ENCODE measurements at places on chromosomes 3 and 15.
A peak's percentile ranks its signal among the peaks of the same experiment; 100 is the strongest.

DNA sequence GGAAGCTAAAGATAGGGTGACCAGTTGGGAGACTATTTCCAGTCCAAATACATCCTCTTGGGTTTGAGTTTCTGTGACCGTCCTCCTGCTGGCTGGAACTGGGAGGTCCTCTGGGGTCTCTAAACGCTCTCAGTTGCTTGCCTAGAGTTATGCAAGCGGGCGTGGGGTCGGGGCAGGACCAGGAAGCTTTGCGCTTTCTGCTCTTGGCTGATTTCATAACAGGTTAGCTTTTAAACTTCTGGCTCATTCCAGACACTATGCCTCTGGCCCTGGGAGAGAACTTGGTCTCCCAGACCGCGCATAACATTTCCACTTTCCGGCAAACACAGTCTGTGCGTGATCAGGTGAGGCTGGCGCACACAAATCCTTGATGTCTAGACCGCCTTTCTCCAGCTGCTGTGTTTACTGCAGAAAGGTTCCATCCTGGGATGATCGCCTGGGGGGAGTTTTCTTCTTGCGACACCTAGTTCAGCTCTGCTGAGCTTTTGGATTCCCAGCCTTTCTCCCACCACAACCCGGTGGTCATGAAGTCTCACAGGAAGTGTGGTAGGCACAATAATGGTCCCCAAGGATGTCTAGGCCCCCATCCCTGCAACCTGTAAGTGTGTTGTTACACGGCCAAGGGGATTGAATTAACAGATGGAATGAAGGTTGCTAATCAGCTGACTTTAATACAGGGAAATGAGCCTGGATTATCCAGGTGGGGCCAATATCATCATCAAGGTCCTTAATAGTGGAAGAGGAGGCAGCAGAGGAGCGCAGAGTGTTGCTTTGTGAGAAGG, 23.6 kb upstream of the CGNL1 start:
- DNase-seq, result no peak

DNA sequence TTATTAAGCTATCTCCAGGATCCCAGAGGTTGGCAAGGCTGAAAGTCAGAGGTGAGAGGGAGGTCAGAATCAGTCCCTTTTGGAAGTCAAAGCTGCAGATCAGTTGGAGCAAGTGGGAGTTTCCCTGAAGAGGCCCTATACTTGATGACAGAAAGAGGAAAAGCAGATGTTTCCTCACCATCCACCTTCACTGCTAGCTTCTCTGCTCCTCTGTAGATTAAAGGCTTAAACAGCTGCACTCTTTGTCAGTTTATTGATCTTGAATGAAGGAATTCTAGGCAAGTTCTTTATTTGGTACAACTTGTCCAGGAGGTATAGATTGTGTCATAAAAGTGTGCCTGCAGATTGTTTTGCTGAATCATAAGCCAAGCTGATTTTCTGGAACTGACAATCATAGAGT, 408.2 kb upstream of the TGFBR2 start:
- DNase-seq, result no peak

- DNase-seq, result no peak
Observed at GRCh38 chr3:125110016-125110875, 54.4 kb upstream of the HEG1 start.

- no peak for DNase-seq
Observed at GRCh38 chr3:63471781-63472180, 180.7 kb upstream of the SNTN start.

DNA sequence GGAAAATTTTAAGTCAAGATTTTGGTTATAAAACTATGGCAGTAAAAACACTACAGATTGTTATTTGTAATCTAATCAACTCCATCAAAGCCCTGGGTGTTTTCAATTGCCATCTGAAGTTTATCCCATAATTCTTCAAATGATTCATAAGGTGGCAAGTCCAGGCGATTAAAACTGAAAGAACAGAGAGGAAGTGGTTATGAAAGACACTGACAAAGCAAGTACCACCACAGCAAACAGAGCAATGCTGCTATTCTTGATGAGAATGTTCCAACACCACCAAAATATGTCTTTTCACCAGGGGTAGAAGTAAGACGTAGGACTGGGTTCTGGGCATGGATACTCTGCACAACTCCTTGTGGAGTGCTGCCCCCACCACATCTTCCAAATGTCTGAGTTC, 86.9 kb upstream of the PRTG start:
- no peak for DNase-seq

DNA sequence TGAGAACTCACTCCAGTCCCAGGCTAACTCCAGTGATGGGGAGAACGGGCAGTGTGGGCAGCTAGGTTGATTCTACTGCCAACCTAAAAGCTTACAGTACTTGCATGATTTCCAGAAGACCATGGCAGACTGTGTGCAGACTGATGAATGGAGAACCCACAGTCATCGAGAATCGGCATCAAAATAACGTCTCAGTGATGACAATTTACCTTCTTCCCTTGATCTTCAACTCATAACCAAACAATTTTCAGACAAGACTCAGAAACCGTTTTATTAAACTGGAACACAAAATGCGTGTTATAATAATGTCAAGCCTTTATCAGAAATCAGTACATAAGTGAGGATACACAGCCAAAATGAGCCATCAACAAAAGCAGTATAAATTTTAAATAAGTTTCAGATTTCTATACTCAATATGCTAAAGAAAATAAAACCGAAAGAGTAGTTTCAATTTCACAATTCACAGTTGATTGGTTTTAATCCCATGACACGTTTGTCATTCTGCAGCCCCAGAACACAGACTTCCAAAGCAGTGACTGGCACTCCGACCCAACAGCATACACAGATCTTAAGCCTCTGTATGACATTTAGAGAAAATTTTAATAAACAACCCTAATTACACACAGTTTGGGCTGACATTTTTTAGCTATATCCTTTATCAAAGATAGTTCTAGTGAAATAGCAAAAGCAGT, 54.5 kb downstream of the ZMAT3 start:
- DNase-seq, result no peak

DNA sequence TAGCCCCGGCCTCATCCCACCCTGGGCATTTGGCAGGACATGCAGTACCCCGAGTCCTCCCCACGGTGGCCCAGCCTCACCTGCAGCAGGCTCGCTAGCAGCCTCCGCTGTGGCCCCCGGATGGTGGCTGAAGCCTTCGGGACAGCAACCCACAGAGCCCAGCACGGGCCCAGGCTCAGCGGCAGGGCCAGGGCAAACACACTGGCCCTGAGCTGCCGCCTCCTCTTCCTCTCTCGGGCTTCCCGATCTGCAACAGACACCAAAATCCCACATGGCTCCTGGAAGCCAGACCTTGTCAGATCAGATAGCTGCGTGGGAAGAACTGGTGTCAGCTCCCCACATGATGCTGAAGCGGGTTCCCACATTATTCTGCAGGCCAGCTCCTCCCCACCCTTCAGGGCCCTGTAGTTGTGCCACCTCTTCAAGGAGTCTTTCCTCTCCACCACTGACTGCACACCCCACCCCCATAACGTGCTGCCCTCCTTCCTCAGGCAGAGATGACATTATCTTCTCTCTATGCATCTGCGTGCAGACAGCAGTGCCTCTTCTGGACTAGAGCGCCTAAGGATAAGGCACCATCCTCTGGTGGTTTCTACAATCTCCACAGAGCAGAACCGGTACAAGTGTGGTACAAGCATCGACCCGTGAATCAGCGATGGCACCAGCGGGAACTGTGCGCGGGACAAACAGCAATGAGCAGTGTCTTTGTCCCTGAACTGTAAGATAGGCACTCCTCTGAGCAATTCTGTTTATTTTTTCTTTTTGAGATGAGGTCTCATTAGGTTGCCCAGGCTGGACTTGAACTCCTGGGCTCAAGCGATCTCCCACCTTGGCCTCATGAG, 9.5 kb downstream of the TMEM44 start:
- DNase-seq, result no peak

DNA sequence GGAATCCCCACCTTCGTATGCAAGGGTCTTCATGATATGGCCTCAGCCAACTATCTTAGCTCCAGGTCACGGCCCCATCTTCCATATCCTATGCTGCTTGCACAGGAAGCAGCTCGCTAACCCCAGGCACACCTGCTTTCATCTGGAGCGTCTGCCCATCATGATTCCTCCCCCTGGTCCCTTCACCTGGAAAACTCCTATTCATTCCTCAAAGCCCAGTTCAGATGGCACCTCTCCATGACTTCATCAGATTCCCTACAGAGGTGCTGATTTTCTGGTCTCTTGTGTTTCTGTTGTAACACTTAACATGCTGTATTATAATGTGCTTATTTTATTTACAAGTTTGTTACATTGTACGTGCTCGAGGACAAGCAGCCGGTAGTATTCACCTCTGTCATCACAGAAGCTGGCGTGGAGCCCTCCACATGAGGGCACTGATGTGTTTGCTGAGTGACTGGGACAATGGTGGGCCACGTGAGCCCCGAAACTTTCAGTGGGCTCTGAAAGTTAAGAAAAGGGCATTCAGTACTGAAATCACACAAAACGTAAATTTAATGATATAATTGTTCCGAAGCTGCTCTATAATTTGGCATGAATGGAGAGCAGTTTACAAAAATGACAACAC, 16.2 kb downstream of the MUC20 start:
- no peak for DNase-seq

DNA sequence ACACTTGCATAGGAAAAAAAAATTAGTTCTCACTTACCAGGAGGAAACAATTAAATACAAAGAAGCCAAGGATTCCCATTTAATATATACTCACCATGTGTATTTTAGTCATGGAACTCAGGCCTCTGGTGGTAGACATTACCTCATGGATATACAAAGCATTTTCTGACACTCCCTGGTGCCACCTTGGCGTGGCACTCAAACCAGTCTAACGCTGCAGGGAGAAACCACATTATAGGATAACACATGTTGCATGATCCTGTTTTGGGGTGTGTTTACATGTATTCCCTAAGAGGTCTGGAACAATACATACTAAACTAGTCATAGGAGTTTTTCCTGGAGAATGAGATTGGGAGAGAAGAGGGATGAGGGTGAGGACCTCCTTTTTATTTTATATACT, 5.9 kb upstream of the RTF1 start:
- DNase-seq, result no peak

- DNase-seq, result peak; percentile 58
Observed at GRCh38 chr3:161371441-161372320, at the start of gene SPTSSB. Gene SPTSSB, minus strand, starts transcription at chr3:161371517. Its CDS starts 25,194 bp downstream, at chr3:161346323.

GRCh38 chr3:7546253-7546652, 685.3 kb downstream of the GRM7 start:
- peak; percentile 12 for DNase-seq

DNA sequence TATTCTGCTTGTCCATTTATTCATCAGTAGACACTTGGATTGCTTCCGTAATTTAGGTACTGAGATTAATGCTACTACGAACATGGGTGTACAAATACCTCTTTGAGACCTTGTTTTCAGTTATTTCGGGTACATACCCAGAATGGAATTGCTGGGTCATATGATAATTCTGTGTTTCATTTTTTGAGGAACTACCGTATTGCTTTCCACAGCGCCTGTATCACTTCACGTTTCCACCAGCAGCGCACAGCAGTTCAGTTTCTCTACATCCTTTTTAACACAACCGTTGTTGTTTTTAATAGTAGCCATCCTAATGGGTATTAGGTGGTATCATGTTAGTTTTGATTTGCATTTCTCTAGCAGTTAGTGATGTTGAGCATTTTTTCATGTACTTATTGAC, 9.5 kb downstream of the PAK2 start:
- no peak for DNase-seq

DNA sequence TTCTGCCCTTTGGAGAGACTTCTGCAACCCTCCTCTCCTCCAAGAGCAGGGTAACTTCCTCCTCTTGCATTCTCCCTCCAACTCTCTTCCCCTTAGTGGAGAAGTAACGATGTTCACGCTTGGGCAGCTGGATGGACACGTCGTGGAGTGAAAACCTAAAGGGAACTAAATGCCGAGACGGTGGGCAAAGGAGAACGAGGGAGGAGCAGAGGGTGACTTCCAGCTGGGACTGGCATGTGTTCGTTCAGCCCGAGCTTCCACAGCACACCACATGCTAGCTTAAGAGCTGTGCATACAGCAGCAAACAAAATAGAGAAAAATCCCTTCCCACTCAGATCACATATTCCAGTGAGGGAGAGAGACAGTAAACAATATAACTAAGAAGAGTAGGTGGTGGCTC, 179.8 kb downstream of the SLCO3A1 start:
- DNase-seq, result no peak

- DNase-seq, result no peak
Observed at GRCh38 chr3:64861684-64862083, 173.9 kb upstream of the ADAMTS9 start.

DNA sequence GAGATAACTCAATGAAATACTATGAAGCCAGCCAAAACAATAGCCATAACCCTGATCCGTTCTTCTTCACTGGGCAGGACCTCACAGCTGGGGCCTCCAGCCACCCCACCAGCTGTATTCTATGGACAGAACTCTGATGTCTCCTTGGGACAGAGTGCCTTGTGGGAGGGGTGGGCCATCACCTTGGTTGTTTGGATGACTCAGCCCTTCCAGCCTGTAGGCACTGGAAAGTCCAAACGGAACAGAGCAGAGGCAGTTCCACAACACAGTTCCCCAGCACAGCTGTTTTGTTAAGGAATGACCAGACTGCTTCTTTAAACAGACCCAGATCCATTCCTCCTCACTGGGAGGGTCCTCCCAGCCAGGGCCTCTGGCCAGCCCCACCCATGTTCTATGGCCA, 31.9 kb upstream of the ZBED2 start:
- DNase-seq, result no peak

DNA sequence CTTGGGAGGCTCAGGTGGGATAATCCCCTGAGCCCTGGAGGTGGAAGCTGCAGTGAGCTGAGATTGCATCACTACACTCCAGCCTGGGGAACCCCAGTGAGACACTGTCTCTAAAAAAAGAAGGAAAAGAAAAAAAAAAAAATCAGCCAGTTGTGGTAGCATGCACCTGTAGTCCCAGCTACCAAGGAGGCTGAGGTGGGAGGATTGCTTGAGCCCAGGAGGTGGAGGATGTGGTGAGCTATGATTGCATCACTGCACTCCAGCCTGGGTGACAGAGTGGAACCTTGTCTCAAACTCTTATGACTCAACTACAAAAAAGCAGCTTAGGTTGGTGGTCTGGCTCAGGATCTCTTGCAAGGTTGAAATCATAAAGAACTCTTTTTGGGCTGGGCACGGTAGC, 19.3 kb upstream of the GPX1 start:
- no peak for DNase-seq

DNA sequence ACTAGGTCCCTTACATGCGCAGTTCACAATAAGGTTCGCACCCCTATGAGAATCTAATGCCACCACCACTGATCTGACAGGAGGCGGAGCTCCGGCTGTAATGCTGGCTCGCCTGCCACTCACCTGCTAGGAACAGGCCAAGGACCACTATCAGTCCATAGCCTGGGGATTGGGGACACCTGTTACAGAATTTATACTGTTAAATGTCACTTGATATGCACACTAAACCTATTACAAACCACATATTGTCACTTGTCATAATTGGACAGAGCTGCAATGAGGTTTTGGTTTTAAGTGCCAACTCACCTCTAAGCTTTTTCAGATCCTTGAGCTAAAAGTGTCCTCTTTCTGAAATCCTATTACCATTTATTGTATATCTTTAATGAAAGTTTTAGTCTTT, 507.9 kb upstream of the TPRG1 start:
- DNase-seq, result no peak

- DNase-seq, result no peak
Observed at GRCh38 chr3:27721717-27722564, at the start of gene EOMES. Gene EOMES, minus strand, starts transcription at chr3:27722323. Its CDS starts 29 bp downstream, at chr3:27722294.

GRCh38 chr3:113948015-113948917, 453 bp downstream of the ZDHHC23 start:
- DNase-seq, result peak; percentile 19

Measured in right lung (tissue), 10 donors.